ENCODE measurements at places on chromosomes 13 and 19.
A peak's percentile ranks its signal among the peaks of the same experiment; 100 is the strongest.

GRCh38 chr13:50161052-50161451 lies 145.8 kb downstream of the KCNRG start:
- no peak for DNase-seq

DNA sequence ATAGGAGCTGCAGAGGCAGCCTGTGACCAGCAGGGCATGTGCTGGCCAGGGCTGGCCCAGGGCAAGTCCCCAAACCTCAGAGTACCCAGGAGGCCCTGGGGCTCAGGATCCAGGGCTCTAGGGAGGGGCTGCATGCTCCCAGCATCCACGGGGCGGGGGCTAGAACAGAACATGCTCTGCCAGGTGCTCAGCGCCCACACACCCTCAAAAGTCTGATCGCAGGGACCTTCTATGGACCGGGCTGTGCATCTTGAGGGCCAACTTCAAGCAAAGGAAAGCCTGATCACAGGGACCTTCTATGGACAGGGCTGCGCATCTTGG lies 33.5 kb downstream of the ELL start:
- no peak for DNase-seq

DNA sequence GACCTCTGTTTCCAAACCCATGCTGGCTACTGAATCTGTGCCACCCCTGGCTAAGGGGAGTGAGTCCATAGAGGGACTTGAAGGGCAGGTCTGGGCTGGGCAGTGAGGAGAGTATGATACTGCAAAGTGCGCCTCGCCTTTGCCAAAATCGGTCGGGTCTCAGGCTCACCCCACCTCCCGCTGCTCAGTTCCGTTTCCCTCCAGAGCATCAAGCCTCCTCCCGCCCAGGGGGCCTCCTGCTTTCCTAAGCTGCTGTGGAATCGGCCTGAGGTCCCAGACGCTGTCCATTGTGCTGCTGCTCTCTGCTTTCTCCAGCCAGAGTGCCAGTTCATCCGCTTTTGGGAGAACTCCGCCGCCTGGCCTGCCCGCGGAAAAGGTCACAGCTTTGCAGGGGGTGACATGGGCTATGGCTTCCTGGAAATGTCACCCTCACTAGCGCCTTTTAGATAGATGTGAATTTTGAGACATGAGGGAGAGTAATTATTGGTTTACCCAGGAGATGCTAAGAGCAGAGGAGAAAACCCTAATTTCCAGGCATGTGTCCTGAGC lies 1418.4 kb downstream of the UQCRFS1 start:
- no peak for DNase-seq

GRCh38 chr19:16915734-16916133 lies 26.9 kb downstream of the F2RL3 start:
- no peak for DNase-seq

- peak; percentile 74 for DNase-seq
These were observed 62.9 kb downstream of the DCT start for GRCh38 chr13:94416454-94417080.

- DNase-seq = no peak
These were observed 33.0 kb downstream of the XPO4 start for GRCh38 chr13:20869540-20869939.

- DNase-seq = no peak
These were observed 1.5 kb downstream of the CALM3 start for GRCh38 chr19:46602392-46603194.

GRCh38 chr13:24178847-24179485 lies 18.4 kb downstream of the SPATA13 start:
- no peak for DNase-seq

DNA sequence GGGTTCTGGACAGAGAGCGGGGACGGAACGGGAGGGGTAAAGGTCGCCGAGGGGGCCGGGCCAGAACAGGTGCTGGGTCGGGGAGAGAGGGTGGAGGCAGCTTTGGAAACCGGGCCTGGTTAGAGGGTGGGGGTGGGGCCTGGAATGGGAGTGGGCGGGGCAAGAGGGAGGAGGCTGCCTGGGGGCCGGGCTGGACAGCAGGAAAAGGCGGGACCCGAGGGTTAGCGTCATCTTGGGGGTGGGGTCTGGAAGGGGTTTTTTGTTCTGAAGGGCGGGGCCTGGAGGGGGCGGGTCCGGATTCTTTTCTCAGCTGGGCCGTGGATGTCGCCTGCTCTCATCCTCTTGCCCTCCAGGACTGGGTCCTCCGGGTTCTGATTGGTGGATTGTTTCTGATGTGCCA lies 4.3 kb upstream of the ZNF813 start:
- DNase-seq = no peak

DNA sequence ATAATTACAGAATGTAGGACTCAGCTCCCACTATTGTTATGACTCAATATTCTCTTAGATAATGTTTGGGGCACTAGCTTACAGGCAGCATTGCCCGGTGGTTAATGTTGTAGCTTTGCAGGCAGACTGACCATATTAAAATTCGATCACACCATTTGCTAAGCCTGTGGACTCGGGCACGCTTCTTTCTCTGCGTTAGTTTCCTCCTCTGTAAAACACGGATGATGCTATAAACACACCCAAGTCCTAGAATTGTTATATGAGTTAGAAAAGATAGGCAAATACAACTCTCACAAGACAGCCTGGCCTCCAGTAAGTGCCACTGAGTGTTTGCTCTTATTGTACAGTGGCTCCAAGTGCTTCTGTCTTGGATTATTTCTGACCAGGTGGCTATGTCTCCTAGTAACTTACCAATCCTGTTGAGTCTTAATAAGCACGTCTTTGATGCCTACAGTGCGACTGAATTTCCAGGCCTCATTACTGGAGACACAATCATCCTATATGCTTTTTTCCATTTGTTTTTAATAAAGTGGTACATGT lies 50.0 kb upstream of the ALOX5AP start:
- no peak for DNase-seq

GRCh38 chr19:1134431-1134830 lies 30.6 kb downstream of the GPX4 start:
- no peak for DNase-seq

DNA sequence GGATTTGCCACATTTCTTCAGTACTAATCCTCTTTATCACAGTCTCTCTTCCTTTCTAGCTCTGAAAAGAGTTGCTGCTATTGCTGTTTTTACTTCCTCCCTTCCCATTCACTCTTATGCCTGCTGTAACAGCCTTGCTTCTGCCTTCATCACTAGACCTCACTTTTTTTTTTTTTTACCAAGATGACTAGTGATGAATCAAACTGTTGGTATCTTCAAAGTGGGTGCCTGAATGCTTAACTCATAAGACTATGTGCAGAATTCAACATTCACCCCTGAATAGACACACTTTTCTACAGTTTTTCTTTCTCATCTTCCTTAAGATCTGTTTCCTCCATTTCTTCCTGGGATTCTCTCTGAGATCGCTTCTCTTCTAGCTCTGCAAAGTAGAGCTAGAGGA lies 217.2 kb upstream of the HTR2A start:
- DNase-seq = no peak

GRCh38 chr13:108283110-108283509 lies 13.6 kb downstream of the TNFSF13B start:
- DNase-seq = no peak

- no peak for DNase-seq
These were observed 10.1 kb downstream of the TMEM143 start for GRCh38 chr19:48353677-48354076.

- no peak for DNase-seq
These were observed 4.2 kb upstream of the CACNG7 start for GRCh38 chr19:53904909-53905308.

DNA sequence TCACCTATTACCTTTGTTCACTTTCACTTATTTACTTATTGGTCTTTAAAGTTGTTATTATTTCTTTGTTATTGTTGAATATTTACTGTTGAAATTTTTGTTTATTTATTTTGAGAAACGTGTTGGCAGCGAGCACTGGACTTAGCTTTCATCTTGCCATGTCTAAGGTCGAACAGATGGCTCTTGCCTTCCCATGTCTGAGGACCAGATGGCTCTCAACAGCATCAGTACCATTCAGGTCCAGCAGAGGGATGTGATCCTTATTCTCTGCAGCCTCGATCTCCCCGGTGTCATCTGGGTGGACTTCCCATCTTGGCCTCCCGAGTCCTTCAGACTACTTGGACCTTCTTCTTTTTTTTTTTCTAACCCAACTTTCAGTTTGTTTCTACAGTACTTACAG lies 1437.6 kb downstream of the UQCRFS1 start:
- no peak for DNase-seq

DNA sequence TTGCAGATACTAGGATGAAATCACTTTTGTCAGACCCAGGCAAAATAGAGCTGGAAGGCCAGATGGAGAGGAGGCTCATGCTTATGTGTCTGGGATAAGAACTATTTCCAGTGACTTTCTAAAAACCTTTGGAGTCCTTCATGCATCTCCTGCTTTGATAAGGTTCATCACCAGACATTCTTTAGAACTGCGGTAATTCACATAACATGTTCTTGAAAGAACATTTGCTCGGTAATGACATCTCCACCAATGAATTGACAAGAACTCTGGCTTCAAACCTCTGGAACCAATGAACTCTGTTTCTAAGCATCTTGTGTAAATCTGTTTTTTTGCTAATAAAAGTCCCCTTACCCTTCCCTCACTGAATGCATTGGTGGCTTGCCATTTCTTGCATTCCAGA lies 112.0 kb upstream of the KL start:
- DNase-seq = no peak

- no peak for DNase-seq
These were observed 1.1 kb upstream of the CHST8 start for GRCh38 chr19:33620611-33621010.

- peak; percentile 89 for DNase-seq
These were observed 7.8 kb downstream of the ANKLE1 start for GRCh38 chr19:17289489-17289888.

GRCh38 chr13:36776175-36776574 lies 42.8 kb upstream of the RFXAP start:
- no peak for DNase-seq

DNA sequence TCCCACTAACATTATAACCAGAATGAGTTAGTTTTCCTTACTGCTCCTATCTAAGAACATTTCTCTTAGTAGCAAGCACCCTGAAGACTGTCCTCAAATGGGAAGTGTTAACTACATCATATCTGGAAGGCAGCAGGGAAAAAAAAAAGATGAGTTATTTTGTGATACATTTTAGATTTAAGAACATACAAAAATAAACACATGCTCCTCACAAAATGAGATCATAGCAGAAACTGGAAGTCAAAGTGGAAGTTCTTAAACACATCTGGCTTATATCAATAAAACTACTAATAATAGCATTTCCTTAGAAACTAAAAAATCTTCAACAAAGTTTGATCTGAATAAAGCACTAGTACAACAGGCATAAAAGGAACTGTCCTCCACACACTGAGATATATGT lies 70.4 kb downstream of the SLITRK6 start:
- no peak for DNase-seq

DNA sequence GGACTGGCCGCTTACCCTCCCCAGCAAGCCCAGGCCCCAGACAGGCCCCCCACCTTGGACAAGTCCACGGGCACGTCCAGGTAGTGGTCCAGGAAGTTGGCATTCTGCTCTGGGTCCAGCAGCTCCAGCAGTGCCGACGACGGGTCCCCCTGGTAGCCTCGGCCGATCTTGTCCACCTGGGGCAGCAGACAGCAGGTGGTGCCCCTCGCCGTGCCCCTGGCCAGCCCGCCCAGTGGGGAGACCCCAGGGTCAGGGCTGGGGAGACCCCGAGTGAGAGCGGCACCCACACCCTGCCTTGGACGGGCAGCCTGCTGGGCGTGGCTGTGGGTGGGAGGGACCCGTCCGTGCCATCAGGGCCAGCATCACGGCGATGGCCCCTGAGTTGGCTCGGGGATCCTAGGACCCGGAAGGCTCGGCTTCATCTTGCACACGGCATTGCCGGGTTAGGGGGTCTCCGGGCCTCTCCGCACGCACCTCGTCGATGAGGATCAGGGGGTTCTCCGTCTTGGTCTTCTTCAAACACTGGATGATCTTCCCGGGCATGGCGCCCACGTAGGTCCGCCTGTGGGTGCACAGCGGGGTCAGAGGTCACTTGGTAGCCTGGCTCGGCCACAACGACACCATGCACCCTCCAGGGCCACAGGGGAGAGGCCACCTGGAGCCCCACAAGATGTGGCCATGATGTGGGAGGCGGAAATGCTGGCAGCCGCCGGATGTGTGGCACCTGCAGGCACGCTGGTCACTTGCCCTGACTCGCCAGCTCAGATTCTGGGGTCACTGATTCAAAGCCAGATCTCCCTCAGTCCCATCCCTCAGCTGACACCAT lies 6.3 kb downstream of the RPL36 start:
- no peak for DNase-seq

GRCh38 chr19:1424192-1424955 lies 13.8 kb upstream of the RPS15 start:
- DNase-seq = no peak

DNA sequence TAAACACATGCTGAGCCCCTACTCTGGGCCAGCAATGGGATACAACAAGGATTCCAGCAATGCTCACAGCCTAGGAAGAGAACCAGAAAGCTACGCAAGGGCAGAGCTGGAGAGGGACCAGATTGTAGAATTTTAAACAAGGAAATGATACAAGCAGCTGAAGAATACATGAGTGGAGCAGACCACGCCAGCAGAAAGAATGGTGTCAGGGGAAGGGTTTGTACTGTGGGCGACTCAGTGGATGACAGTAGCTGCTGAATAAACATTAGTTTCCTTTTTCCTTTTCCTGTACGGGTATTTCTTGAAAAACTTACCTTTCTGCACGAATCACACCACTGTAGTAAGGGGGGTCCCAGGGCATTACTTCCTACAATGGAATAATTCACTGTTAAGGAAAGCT lies 30.7 kb downstream of the MIPEP start:
- no peak for DNase-seq

- DNase-seq = no peak
These were observed 366.2 kb upstream of the TSHZ3 start for GRCh38 chr19:31715249-31715945.

GRCh38 chr19:38420935-38421334 lies 5.1 kb downstream of the RASGRP4 start:
- no peak for DNase-seq

DNA sequence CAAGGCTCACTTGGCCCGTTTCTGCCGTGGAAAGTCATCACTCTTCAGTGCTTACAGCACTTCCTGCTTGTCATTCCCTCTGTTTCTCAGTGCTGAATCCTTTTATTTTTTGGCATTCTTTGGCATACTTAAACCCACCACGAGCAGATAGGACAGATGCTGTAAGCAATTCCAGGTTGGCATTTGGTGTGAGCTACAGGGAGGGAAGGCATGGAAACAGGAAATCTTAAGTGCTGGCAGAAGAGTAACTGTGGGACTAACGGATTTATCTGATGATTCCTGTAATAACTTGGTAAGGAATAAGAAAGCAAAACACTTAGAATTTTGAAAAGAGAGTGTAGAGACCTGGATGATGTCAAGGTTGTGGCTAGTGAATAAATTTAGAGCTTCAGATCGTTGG lies 273.4 kb downstream of the GPC6 start:
- DNase-seq = no peak

GRCh38 chr13:53612200-53612599 lies 583.6 kb downstream of the OLFM4 start:
- DNase-seq = no peak

GRCh38 chr13:51243832-51244231 lies 21.6 kb downstream of the FAM124A start:
- peak; percentile 68 for DNase-seq

GRCh38 chr19:53785196-53785889 lies 38.8 kb downstream of the NLRP12 start:
- no peak for DNase-seq

- no peak for DNase-seq
These were observed 169.3 kb downstream of the COL4A1 start for GRCh38 chr13:110137680-110138009.
